ENCODE measurements at places on chromosomes 4 and X.

DNA sequence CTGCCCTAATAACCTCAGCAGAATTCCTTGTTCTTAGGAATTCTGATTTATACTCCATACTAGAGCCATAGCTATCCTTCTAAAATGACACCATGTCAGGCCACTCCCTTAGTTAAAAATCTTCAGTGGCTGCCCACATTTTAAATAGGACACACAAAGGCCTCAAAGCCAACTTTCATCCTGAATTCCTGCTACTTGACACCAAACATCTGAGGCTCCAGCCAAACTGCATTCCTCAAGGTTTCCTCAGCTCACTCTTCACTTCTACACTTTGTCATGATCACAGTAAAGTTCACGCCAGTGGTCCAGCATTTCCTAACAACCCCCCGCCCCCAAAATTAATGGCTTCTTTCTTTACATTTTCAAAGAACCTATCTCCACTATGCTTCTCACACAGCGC is 124.3 kb downstream of the ADGRA3 start:
- DNase-seq: no peak

- DNase-seq: no peak
Measured at GRCh38 chr4:23382879-23383278, 507.0 kb downstream of the PPARGC1A start.

DNA sequence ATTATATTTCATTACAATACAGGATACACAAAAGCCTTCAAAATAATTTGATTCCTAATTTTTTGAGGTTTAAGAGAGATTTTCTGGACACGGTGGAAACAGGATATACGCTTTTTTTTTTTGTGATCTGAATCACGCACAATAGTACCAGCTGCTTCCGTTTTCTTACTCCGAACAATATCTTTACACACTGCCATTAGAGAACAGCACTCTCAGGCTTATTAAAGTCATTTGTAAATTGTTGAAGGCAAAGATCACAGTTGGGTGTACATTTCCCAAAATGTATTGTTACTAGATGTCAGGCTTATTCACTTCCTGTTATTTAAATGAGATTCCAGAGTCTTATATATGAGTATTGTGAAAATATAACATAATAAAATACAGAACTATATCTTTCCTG is 71.5 kb downstream of the TMEM47 start:
- no peak for DNase-seq

GRCh38 chr4:150415213-150415612 is 166.7 kb upstream of the MAB21L2 start:
- no peak for DNase-seq

DNA sequence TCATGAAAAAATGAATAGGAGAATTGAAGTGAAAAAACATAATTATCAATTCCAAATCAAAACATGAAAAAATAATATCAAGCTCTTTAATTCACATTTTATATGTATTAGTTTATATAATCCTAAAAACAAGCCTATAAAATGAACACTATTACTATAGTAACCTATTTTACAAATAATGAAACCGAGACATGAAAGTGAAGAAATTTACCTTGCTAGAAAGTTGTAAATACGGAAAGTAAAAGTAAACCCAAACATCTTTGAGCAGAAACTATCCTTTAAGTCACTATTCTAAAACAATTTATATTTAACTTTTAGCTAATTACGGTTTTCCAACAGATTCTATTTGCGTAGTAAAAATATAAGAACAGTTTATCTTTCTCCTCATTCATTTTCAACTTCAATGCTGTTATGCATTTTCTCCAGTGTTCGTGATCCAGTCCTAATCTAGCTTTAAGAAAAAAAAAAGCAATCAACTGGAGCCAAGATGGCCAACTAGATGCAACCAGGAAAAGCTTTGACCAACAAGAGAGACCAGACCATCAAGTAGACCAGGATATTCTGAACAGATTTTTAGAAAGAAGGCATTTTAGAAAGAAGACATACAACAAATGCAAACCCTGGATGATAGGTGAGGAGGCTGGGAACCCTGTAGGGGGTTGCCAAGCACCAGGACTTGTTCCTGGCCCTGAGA is 67.0 kb downstream of the DDX53 start:
- peak; percentile 19 for DNase-seq

GRCh38 chrX:10395643-10396042 is 224.7 kb downstream of the MID1 start:
- DNase-seq: no peak

DNA sequence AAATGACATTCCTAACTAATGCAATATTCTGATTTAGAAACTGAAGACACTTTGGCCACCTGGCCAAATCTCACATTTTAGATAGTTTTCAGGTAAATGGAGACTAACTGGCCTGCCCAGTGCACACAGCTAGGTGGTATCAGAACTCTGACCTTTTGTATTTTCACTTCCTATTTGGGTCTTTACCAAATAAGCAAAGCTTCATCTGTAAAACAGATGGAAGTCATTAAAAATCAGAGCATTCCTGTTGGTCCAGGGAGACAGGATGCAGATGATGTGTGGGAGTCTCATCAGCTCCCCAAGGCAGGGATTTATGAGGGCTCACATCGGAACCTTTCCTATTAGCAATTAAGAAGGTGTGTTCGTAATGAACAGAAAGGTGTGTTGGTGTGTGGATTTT is 57.7 kb downstream of the ARHGAP10 start:
- DNase-seq: no peak

DNA sequence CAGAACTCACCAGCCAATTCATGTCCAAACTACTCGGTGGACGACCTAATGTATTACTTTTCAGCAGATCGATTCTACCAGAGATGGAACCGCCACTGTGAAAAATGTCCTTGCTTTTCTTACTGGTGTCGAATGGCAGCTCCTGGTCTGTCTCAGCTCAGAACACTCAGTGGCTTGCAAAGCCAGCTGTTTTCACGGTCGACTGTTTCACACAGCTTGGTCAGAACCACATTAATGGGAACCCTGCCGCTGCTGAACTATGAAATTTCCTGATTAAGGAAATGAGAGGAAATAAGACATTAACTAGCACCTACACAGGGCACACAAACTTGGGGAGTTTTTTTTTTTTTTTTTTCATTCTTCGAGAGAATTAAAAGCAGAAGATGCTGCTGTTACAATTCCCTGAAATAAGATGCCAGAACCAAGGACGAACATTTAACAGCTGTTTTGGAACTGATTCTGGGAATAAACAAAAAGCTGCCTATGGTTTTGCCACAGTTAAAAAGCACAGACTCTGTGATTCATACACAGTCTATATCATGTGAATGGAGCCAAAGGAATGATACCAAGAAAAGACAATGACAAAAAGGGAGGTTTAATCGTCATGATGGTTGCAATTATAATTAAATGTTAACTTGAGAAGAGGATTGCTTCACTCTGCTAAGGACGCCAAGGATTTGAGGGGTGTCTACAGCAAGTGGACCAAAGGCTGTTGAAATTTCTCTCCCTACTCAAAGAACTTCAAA is 31.3 kb downstream of the SUPT20HL2 start:
- DNase-seq: no peak

DNA sequence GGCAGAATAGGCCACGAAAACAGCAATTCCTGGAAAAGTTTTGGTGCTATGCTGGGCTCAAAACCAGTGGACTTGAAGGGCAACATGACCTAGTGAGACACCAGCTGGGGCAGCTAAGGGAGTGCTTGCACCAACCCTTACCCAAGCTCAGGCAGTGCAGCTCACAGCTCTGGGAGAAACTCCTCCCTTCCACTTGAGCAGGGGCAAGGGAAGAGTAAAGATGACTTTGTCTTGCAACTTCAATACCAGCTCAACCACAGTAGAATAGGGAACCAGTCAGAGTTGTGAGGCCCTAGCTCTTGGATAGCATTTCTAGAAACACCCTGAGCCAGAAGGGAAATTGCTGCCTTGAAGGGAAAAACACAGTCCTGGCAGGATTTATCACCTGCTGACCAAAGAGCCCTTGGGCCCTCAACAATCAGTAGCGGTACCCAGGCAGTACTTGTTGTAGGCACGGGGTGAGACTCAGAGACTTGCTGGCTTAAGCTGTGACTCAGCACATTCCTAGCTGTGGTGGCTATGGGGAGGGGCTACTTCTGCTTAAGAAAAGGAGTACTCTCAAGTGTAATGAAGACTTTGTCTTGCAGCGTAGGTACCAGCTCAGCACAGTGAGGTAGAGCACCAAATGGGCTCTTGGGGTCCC is 19.7 kb upstream of the ABCG2 start:
- no peak for DNase-seq

GRCh38 chrX:35380808-35381700 is 417.1 kb upstream of the MAGEB16 start:
- DNase-seq: peak; percentile 5

DNA sequence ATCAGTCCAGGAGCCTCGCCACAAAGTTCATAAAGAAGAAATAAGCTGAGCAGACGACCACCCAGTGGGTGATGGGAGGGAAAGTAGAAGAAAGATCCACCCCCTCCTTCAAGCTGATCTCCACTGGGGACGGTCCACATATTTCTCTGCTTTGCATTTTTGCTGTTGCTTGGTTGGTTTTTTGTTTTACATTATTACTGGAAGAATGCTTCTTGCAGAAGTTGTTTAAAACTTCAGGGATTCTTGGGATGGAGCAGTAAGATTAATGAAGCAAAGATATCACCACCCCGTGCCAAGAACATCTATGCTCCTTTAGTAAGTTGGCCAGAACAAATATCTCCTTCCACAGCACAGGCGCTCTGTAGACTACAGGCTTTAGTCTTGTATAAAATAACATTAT is 30.1 kb downstream of the LGI2 start:
- no peak for DNase-seq

DNA sequence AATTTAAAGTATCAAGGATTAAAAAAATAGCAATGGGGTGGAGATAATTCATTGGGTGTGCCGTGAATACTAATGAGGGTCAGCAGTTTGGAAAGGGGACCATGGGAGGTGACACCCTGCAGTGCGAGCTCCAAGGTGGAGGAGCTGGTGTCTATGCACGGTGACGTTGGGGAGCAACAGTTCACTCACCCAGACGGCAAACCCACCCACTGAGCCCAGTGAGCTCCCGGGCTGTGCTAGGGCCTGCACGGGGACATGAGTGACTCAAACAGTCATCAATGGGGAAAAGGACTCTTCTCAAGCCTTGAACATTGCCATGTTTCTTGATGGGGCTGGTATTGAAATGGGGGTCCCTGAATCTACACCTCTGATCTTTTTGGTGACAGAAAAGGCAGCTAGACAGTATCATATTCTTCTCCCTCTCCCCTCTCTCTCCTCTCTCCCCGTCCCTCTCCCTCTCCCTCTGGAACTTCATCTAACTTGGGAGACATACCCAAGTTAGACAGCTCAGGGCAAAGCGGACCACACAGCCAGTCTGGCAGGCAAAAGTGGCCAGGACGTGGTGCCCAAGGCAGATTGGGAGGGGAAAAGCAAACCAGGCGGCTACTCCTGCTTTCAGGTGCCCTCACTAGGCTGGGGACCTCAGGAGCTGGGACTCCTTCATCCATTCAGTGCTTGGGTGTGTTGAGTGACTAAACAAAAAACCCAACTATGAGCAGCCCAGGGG is 26.3 kb upstream of the PPP2R2C start:
- no peak for DNase-seq

GRCh38 chr4:3715061-3715854 is 50.9 kb upstream of the ADRA2C start:
- DNase-seq: no peak

GRCh38 chrX:670645-671044 is 40.1 kb downstream of the SHOX start:
- DNase-seq: no peak

- DNase-seq: no peak
Measured at GRCh38 chr4:38955957-38956356, 76.3 kb downstream of the TMEM156 start.

DNA sequence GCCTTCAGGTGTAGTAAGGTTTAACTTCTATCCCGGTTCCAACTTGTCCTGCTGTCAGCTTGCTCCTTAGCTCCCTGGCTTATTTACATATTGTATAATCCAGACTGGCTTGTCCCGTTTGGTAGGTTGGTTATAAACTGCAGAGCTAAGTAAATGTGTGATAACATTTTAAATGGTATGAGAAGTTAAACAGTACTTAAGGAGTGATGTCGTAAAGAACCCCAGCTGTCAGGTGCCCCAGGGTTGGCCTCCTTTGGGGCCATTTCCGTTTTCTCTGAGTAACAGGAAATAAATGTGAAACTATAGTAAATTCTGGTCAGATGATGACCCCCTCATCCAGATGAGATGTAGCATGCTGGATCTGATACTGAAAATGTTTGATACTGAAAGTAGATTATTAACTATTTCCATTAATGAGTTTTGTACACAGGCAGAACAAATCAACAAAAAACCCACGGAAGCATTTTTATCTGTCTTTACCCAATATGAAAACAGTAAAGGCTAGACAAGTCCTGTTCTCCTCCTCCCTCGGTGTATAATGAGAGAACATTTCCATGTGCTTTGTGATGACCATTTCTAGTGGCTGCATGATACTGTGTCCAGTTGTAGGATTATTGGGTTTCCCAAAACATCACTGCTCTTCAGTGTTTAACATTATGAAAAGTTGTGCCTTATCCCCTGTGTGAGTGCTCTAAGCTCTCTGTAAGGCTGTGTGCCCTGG is 22.4 kb downstream of the GAB1 start:
- DNase-seq: peak; percentile 35
